ENCODE measurements at places on chromosomes 4 and X. TPM values are rescaled to one million over a fixed set of nuclear protein-coding genes. Genes with fewer than 3 reads are reported as not detected.

The SFRP2 gene
- total RNA-seq = 40.0 TPM

The PABPC5 gene
- total RNA-seq = 0.87 TPM

DNA sequence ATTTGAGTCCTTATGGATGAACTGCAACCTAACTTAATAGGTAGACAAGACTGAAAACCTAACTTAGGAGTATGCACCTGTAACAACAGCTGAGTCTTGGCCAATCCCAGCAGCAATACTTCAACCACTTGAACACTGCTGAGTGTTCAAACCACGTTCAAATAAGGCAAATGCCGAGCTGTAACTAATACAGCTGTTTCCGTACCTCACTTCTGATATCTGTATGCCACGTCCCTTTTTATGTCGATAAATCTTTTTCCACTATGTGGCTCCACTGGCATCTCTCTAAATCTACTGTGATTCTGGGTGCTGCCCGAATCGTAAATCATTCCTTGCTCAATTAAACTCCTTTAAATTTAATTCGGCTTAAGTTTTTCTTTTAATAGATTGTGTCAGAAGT lies 459.7 kb downstream of the INPP4B start:
- H3K27me3 ChIP-seq = no peaks in the 10 kb centered on the region
- no peak for DNase-seq
- H3K4me3 ChIP-seq = no peak overlapping the region
- no peaks in the 10 kb centered on the region for H3K36me3 ChIP-seq
- no peak overlapping the region for H3K27ac ChIP-seq

The ENPP6 gene
- not detected for total RNA-seq

- no peaks in the 10 kb centered on the region for H3K36me3 ChIP-seq
- H3K4me3 ChIP-seq = no peak overlapping the region
- H3K4me1 ChIP-seq = no peaks in the 10 kb centered on the region
- no peaks in the 10 kb centered on the region for H3K27me3 ChIP-seq
Measured at GRCh38 chr4:101870874-101871273, 80.3 kb downstream of the BANK1 start.
